ENCODE measurements at places on chromosomes 13 and 19.

DNA sequence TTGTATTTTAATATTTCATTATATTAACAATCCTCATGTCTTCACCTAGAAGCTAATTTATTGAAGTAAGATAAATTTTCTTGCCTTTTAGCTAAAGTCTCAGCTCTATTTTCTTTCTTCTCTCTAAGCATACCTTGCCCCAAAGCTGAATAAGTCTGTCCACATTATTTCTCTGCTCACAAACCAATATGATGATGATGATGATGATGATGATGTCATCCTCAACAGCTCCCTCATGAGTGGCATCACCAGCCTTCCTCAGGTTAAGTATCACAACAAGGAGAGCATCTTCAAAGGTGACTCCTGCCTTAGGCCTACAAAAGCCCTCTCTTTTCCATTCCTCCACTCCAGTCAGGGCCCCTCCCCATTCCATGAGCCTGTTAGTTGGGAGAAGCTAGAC is 31.9 kb upstream of the ATP12A start:
- no peak for DNase-seq

DNA sequence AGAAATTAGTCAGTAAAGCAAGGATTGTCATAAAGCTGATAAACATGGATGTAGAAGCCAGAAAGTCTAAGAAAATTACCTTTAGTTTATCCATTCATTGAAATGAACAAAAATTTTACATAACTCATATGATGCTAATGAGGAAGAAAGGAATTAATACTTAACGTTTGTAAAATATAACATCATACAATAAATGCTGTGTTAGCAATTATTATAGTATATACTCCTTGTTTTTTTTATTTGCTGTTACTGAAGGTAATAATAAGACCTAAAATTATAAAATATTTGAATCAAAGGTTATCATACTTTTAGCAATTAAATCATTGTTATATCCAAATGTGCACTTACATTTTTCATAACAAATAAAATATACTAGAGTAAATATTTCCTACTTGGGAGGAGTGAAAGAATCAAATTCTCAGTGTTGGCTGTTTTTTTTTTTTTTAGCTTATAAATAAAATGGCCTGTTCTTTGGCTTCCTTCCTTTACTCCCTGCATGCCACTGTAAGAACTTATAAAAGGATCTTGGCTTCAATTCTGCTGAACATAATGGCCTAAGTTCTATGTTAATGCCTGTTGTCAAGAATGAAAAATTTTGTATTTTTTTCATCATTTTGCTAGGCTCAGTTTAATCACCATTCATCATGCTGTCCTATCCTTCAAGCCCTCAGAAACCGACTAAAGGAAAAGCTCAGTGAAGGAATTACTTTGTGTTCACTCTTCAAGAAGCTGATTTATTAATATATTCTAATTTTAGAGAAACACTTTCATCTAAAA is 167.4 kb upstream of the SLITRK1 start:
- no peak for DNase-seq

DNA sequence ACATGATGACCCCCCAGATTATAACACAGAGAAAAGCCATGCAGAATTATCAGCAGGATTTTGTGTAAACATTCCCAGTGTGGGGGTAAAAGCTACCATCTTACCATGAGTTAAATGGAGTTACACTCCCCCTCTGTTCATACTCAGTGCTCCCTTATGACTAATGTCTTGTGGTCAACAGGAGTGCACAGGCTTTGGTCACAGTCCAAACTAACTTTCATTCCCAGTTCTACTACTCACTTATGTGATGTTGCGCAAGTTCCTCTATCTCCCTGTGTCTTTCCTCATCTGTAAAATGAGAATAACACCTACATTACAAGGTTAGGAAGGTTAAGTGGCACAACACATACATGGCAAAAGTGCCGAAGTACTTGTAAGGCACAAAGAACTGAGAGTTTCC is 277.9 kb downstream of the RBM26 start:
- DNase-seq = no peak

DNA sequence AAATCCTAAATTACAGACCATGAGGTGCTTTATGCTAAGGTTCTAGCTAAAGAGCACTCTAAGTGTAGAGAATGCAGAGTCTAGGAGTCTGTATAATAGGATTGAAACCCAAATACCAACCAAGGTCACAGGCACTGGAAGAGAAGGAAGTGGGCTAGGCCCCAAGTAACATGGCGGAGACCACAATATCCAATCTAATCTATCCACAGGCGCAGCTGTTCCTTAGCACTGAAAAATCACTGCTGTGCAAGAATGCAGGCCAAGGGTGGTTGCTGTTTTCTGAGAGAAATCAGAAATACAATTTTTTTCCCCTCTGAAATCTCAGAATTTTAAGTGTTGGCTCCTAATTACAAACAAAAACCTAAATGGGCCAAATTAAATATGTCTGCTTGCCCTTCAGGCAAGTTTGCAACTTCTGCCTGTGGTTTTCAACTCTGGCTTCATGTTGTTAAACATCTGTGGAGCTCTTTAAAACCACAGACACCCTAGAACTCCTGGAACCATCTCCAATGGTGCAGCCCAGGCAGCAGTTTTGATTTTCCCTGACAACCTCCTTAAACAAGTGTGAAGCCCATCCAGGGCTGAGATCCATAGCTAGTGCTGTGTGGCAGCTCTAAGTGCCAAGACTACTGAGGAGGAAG is 6.1 kb downstream of the RANBP3 start:
- DNase-seq = no peak
